Mucosa of gallbladder (tissue), 1 donor: ENCODE measurements at places on chromosomes 3 and 15. TPM values are rescaled to one million over a fixed set of nuclear protein-coding genes. Genes with fewer than 3 reads are reported as not detected.

- DNase-seq, result peak; percentile 30
These were observed 2.3 kb upstream of the DNAH1 start for GRCh38 chr3:52313774-52314188.

Gene CHRNA5
- total RNA-seq, result 20.3 TPM

Gene MYEF2
- 41.1 TPM for total RNA-seq

- no peak for DNase-seq
These were observed 68.4 kb downstream of the MEGF11 start for GRCh38 chr15:66184936-66185790.

Gene NIPA2
- total RNA-seq, result 52.6 TPM
